MG63 (cell line): ENCODE measurements at places on chromosomes 2 and 18. TPM values are rescaled to one million over a fixed set of nuclear protein-coding genes. Genes with fewer than 3 reads are reported as not detected.

REEP1 gene
- total RNA-seq: 0.95 and 2.7 TPM in 2 replicates

ANKRD30BL gene
- not detected in 2 replicates for total RNA-seq

NEU2 gene
- not detected in 2 replicates for total RNA-seq

LIMS2 gene
- 0.53 and 2.3 TPM in 2 replicates for total RNA-seq

MYO3B gene
- not detected in 2 replicates for total RNA-seq

RUFY4 gene
- total RNA-seq: not detected in 2 replicates

FOXI3 gene
- not detected in 2 replicates for total RNA-seq

ZNF532 gene
- total RNA-seq: 18.6 and 20.2 TPM in 2 replicates

FAP gene
- total RNA-seq: 0.52 and 1.2 TPM in 2 replicates

SLC4A3 gene
- 3.0 and 4.9 TPM in 2 replicates for total RNA-seq

CLEC4F gene
- not detected in 2 replicates for total RNA-seq

MC5R gene
- 0.69 and 0.99 TPM in 2 replicates for total RNA-seq

DNA sequence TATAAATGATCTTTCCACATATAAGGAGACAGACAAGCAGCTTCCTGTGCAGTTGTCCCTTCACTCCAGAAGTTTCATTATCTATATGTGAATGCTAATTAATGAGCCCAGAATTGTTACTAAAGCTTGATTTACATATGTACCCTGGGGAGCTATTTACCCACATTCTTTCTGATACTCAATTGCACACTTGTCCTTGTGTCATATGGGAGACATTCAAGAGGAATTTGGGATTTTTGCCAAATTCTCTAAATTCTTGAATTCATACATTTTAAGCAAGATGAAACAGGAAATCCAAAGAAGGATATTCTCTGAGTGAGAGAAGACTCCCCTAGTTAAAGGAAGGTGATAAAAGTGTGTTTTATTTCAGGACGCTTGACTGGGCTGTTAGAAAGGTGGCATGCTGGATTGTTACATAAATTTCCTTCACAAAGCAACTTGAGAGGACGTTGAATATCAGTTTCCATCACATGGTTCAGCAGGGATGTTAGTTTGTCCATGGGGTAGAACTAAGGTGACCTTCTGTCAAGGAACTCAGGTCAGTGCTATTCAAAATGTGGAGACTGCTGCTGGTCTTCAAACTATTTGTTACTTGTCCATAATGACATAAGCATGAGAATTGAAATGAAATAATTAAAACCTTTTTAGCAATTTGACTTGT is 368.2 kb downstream of the IRS1 start:
- DNase-seq: no peak

DNA sequence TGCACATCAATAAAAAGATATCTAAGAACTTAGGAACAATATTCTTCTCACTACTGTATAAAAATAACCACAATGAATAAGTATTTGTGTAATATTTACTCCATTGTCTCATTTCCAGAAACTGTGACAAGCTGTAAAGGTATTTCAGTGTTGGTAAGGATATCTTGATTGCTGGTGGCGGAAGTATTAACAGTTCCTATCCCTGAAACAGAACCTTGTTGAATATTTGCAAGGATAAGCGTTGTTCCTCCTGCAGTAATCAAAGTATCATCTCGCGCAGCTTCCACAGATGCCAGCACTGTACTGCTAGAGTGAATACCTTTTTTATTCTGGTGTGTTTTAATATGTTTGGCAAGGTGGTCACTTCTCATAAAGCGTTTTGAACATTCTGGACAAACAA is 55.3 kb downstream of the SP3 start:
- DNase-seq: no peak

GRCh38 chr2:66915237-66915636 is 480.3 kb downstream of the MEIS1 start:
- DNase-seq: no peak

- DNase-seq: no peak
Observed at GRCh38 chr2:21001225-21001946, 42.5 kb downstream of the APOB start.

- DNase-seq: no peak
Observed at GRCh38 chr2:169778446-169778845, 20.2 kb upstream of the SSB start.

GRCh38 chr2:9250498-9251153 is 44.0 kb downstream of the ASAP2 start:
- no peak for DNase-seq

DNA sequence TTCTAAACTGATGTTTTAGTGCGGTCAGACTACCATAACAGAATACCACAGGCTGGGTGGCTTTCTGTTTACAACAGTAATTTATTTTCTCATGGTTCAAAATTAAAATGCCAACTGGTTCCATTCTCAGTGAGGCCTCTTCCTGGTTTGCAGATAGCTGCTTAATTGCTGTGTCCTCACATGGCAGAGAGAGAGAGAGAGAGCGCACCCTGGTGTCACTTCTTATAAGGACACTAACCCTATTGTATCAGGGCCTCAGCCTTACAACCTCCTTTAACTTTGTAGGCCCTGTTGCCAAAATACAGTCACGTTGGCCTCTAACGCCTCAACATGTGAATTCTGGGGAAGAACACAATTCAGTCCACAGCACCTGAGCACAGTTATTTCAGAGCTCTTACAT is 37.5 kb upstream of the ZNF385B start:
- no peak for DNase-seq

DNA sequence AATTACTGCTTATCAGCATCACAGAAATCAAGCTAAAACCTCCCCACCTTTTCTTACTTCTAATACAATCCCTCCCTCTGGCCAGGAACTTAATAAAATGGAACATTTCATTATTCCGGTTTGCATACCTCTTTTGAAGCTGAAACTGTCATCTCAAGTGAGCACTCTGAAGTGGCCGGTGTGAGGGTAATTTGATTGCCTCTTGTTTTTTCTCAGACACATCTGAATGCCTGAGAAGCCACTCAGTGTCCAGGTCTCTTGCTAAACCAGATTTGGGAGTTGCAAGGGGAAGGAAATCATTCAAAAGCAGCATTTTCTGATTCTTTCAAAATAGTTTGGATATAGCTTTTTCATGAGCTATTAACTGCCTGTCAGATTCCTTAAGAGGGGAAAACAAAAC is 190.3 kb downstream of the C1D start:
- no peak for DNase-seq

DNA sequence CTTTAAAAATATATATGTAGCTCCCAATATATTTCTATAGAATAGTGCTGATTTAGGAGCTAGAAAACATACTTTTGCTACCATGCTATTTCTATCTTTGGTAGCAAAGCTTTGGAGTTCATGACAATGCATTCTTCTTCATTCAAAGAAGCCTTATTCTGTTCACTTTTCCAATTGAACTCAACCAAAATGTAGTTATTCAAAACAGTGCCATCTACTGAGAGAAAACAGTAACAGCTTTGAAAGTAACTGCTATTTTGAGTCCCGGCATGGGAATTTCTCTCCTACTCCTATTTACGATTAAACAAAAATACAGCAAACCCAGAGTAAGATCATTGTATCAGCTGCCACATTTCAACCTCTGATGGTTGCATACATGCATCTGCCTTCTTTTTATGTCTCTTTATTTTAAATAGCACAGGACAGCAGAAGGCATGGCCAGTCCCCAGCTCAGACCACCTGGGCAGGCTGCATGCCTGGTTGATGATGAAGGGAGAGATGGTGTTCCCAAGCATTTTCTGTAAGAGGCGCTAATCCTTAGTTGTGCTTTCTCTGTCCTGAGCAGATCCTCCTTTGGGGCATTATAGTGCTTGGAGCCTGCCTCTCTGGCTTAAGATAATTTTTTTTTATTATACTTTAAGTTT is 69.7 kb upstream of the SULT1C3 start:
- no peak for DNase-seq

DNA sequence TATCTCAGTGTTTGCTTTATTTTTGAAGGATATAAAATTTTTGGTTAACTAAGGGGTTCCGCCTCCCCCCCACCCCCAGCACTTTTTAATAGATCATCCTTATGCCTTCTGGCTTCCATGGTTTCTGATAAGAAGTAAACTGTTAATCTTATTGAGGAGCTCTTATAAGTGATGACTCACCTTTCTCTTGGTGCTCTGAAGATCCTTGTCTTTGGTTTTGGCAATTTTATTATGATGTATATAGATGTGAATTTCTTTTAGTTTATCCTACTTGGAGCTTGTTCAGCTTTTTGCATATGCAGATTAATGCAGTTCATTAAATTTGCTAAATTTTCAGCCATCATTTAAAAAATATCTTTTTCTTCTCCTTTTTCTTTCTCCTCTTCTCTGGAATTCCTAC is 91.7 kb upstream of the CTAGE1 start:
- DNase-seq: no peak

DNA sequence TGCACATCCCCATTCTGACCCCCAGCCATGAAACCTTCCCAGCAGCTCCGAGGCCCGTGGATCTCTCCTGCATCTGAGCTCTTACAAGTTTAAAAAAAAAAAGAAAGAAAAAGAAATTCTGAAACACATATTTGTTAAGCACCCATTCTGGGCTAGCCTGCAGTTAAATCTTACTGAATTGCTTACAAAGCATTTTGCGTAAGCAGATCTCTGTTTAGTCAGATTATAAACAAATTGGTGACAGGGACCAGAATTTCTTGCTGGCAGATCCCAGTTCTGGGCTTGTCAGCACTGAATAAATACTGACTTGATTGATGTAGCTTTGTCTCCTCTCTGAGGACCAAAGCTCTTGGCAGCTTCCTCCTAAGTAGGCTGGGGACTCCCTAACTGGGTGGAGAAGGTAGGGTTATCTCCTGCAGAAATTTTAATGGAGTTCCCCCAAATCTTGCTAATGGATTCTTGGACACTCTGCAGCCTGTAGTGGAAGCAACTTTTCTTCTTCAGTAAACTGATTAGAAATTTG is 160.9 kb downstream of the MIB1 start:
- DNase-seq: no peak

DNA sequence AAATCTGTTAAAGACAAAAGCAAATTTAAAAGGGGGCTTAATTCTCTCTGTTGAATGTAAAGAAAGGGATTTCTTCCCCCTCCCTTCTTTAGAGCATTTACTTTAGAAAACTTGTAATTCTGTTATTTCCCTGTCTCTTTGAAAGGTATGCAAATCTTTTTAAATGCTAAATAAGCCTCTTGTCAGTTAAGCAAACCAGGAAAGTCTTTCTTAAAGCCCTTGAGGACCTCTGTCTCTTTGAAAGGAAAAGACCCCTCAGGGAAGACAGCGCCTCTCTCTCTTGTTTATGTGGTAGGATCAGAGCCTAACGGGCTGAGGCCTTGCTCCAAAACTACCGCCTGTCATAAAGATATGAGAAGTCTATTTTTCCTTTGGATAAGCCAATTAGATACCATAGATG is 139.9 kb upstream of the CDH7 start:
- DNase-seq: no peak

DNA sequence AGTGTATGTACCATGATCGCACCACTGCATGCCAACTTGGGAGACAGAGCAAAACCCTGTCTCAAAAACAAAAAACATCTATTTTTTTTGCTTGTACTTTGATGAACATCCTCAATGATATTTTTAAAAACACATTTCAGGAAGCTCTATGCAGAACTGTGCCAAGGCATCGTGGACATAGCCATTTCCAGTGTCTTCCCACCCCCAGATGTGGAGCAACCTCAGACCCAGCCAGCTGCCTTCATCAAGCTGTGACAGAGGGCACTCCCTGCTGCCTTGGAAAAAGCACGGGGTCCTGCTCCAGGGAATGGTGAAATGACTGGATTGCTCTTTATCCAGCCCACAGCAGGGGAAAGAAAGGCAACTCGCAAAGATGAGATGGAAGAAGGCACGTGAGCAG is 13.7 kb upstream of the POLR1B start:
- DNase-seq: no peak

DNA sequence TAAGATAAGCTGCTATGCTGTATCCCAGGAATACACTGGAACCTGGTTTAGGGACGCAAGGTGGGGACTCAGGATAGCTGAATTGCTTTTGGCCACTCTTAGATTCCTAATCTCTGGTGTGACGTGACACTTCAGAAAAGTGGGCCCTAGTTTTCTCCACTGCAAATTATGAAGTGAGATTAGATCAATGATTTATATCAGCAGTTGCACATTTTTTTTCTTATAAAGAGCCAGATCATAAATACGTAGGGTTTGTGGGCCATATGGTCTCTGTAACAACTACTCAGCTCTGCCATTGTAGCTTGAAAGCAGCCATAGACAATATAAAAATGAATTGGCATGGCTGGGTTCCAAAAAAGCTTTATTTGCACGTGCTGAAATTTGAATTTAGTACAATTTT is 85.4 kb upstream of the CPO start:
- no peak for DNase-seq

DNA sequence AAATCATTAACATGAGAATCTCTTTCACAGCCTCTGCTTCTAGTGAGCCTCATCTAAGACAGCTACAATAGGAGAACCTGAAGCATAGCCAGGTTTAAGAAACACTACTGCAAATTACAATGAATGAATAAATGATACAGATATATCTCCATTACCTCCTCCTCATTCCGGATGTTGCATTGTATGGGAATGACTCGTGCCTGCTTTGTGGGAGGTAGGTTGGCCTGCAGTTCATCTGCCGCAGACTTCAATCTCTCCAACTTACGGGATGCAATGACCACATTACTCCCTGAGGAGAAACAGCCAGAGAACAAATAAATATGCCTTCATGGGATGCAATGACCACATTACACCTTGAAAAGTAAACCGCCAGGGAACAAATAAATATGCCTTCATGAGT is 15.4 kb downstream of the PECR start:
- DNase-seq: no peak

DNA sequence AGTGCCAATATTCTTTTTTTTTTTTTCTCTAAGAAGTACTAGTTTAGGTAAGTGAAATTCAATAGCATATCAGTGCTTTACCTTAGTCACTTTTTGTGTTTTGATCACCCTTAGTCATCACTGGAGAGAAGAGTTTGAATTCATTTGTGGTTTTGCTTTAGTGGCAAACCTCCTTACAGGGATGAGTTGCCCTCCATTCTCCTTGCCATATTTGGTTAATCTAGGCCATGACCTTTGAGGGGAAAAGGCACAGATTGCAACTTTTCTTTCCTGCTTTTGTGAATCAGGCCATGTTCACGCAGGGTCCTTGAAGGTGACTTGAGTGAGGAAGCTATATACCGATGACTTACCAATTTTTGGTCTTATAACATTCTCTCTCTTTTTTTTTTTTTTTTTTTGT is 34.4 kb downstream of the PLEKHA3 start:
- DNase-seq: no peak

GRCh38 chr2:121213386-121213785 is 71.6 kb downstream of the TFCP2L1 start:
- DNase-seq: no peak

DNA sequence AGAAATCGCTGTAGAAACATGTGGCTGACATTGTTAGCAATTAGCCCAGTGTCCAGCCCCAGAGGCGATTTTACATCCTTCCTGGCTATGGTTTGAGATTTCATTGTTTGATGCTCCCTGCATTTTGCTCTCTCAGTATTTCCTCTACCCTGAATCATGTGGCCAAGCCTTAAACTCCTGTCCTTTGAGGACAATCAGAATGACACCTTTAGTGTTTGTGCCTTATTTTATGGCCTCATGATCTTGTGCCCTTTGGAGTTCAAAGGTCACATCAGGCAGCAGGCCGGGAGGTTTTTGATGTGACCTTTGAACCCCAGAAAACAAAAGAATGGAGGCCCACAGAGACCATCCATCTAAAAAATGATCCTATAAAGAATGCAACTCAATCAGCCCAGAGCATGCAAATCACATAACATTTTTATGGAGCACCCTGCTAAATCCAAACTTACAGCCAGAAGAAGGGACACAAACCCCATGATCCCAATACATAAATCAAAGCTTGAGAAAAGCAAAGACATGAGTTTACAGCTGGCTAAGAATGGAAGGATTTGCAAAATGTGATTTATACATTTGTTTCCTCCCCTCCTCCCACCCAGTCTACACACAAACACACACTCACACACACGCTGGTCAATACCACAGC is 52.5 kb downstream of the FECH start:
- no peak for DNase-seq
